Ovary (tissue), 10 donors: ENCODE measurements at places on chromosomes 6 and 20. TPM values are rescaled to one million over a fixed set of nuclear protein-coding genes. Genes with fewer than 3 reads are reported as not detected.

Gene WFDC2
- total RNA-seq: 29.8 TPM

Gene KCNB1
- total RNA-seq: 4.1 TPM

Gene MLIP
- 0.15 TPM for total RNA-seq

Gene ENPP4
- 3.0 TPM for total RNA-seq

Gene TLDC2
- not detected for total RNA-seq

Gene ZNF311
- total RNA-seq: 1.4 TPM

Gene PKHD1
- 0.05 TPM for total RNA-seq

Gene SMPDL3A
- total RNA-seq: 5.8 TPM

Gene ACTL10
- 1.7 TPM for total RNA-seq

Gene SLC17A3
- not detected for total RNA-seq

DNA sequence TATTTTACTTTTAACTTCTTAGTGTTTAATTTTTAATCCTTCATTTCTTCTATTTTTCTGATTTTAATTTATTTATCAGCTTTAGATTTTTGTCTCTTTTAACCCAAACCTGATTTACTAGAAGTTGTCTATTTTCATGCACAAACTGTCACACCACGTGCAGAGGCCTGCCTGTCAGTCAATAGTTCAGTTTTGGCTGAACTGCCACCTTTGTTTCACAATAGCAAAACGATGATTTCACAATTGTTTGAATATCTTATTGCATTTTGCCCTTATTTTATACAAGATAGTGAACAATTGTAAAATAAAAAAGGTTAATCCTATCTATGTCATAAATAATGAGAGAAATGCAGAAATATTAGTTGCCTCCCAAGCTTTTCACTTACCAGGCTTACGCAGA, 24.0 kb upstream of the PPP1R3G start:
- DNase-seq: no peak

- DNase-seq: no peak
Observed at GRCh38 chr6:52826513-52826912, 14.1 kb downstream of the GSTA5 start.

DNA sequence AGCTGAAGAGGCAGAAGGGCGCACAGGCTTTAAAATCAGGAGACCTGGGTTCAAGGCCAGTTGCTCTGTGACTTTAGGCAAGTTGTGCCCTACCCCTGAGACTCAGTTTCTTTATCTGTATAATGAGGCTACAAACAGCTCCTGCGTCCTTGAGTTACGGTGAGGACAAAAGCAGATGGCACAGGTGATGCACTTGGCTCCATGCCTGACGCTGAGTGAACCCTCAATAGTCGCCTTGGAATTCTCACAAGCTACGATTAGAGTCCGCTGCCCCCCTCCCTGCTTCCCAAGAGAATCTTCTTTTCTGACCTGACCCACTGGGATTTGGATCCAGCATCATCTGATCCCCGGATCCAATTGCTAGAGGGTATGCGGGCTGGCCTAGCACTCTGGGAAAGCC, 6.4 kb downstream of the KCNG1 start:
- no peak for DNase-seq

DNA sequence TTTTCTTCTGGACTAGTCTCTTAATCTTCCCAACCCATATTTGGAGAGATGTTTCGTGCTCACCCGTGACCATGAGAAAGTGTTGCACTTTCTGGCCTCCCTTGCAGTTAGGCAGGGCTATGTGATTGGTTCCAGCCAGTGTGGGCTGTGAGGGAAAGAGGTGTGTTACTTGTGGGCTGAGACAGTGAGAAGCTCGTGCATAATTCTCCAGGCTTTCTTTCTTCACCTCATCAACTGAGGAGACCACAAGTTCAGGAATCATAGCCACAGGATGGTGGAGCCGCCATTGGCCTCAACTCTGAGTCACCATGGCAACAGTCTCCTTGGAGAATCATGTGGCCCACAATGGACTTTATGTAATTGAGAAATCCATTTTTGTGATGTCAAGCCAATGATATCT, 57.5 kb upstream of the FUCA2 start:
- no peak for DNase-seq

- DNase-seq: no peak
Observed at GRCh38 chr6:33606642-33607041, 14.5 kb upstream of the ITPR3 start.

GRCh38 chr6:150361876-150362275, 6.9 kb upstream of the IYD start:
- DNase-seq: no peak

DNA sequence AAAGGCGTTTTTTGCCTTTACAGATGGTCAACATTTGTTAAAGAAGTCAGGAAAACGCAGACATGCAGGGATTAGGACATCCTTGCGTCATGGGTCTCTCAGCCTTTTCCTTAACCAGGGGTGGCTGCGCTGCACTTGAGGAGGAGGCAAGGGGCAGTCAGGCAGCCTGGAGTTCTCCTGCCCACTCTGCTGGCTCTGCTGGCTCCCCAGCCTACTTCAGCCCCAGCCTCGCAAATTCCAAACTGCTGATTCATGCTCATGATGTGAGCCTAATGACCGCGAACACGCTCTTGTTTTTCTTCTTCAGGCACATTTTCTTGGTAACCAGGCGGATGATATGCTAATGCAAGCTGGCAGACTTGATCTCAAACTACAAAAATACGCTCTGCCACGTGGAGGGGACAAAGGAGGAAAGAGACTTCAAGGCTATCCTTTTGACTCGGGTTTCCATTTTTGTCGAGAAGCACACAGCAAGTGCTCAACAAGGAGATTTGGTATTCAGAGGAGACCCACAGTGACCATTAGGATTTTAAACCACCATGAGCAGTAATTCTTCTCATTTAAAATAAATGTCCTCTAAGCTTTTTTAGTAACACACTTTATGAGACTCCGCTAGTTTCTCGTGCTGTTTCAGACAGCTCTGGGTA, 290.3 kb upstream of the STXBP5 start:
- peak; percentile 73 for DNase-seq

DNA sequence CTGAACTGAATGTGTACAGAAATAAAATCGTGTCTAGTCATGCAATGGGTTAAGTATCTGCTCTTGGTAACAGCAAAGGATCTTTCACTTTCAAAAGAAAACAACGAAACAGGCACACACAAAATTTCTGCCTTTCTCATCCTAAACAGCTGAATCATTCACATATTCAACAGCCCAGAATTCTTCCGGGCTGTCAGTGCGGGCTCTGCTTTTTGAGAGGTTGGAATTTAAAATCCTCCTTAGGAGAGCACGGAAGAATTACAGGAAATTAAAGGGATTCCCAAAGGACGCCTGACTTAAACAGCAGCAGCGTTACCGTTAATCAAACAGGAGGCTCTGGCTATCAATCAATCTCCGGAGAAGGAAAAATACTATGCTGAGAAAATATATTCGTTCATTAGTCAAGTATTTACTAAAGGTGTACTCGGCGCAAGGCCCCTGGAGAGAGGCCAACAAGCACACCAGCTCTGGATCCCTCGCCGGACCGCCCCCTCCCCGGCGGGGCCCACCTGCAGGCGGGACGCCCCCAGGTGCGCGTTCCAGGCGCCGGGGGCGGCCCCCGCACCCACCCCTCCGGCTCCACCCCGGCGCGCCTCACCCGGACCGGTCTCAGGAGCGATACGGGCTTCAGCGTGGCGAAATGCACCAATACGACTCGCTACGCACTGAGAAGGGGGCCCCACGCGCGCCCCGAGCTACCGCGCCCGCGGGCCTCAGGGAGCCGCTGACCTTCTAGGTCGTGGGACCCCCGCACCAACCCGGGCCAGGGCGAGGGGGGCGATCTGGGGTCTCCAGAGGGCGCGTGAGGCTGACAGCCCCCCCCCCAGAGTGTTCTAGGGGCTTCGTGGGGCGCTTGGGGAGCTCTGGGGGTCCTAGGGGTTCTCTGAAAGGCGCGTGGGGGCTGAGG, 1.0 kb downstream of the NAPB start:
- DNase-seq: peak; percentile 56

- DNase-seq: peak; percentile 19
Observed at GRCh38 chr20:61953037-61954021, 112.4 kb downstream of the TAF4 start.

DNA sequence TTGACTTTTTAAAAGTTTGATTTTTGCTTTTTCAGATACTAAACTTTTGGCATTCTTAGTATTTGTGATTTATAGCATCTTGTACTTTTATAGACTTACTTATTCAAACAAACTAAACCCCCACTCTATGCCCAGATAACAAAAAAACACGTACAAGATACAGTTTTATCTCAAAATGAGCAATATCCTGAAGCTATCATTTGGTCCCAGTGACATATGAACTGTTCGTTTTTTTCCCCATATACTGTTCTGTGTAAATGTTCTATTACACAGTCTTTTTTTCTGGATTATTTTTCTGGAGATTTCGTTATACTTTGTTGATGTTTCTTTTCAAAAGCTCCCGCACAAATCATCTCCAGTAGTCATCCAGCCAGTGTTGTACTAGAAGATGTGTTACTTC, 27.3 kb upstream of the SERINC3 start:
- DNase-seq: no peak

GRCh38 chr6:104566411-104566810, 293.3 kb downstream of the HACE1 start:
- DNase-seq: no peak

GRCh38 chr20:25081065-25081729, 744 bp downstream of the VSX1 start:
- peak; percentile 46 for DNase-seq

DNA sequence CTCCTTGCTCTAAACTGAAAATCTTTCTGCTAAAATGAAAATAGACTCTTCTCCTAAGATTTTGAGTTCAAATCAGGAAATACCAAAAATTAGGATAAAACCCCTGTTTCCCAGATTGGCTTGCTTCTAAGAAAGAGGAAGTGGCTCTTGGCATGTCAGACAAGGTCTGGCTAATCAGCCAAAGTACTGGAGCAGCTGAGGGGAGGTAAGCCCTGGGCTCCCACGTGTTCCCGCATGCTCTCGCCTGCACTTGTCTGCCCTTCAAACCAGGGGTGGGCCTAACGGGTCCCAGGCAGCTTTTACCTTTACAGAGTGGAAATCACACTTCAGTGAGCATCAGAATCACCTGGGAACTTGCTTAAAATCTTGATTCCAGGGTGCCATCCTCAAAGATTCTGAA, 43.2 kb upstream of the GABRR1 start:
- DNase-seq: no peak

- DNase-seq: no peak
Observed at GRCh38 chr6:3071568-3071967, 3.3 kb downstream of the RIPK1 start.
